ENCODE measurements at places on chromosomes 5 and 9.

DNA sequence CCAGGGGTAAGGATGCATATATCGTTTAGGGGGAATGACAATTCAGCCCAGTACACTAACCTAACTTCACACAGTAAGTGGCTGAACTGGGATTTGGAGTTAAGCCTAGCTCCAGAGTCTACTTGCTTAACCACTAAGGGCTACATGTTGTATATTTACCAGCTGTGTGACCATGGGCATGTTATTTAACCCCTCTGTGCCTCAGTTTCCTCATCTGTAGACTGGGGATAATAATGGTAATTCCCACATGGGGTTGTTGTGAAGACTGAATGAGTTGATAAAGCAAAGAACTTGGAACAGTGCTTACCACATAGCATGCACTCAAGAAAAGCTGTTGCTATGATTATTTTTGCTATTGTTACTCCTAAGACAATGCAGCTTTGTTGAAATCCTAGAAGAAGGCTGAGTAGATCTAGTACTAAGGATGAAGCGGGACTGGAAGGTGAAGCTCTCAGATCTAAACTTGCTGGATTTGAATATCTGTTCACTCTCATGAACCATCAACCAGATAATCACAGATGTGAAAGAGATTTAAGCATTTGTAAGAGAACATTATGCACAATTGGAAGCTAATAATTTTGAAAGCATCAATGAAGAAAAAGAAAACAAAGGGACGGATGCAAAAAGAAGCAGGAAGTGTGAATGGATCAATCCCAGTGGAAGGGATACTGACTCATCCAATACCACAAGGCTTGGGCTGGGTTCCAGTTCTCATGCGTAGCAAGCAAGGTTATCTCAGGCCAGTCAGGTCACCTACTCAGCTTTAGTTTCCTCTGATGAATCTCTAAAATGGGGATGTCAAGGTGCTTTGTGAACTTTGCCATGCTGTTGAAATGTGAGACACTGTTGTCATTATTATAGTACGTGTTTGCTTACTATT lies 78.5 kb upstream of the TBC1D2 start:
- no peak for DNase-seq

GRCh38 chr5:81519217-81519905 lies 125.4 kb upstream of the ACOT12 start:
- no peak for DNase-seq

DNA sequence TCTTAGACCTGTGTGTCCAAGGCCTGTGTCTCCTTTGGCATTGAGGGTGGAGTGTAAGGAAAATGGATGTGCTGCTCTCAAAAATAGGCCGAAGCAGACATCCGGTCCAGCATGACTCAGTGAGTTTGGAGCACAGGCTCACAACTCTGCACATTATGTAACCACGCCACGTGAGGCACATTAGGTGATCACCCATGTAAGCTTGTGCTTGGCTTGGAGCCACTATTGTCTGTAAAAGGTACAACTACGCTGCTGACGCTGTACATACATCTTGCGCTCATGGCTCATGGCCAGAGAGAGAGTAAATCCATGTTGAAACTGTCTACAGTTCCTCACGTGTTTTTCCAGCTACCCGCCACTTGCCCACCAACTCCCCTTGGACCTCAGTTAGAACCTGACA lies 177.5 kb downstream of the PDE4D start:
- DNase-seq: no peak

DNA sequence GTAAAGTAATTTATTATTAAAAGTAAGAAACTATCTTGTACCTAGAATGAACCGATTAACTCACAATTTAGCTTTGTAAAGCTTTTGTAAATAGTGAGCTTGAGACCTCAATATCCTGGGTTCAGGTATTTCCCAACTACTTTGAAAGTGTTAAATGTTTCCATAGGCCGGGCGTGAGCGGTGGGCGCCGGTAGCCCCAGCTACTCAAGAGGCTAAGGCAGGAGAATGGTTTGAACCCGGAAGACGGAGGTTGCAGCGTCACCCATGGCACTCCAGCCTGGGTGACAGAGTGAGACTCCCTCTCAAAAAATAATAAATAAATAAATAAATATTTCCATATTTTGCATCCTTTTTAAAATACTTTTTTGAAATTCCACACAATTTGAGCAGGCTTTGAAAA lies 1.5 kb upstream of the ANKH start:
- no peak for DNase-seq

DNA sequence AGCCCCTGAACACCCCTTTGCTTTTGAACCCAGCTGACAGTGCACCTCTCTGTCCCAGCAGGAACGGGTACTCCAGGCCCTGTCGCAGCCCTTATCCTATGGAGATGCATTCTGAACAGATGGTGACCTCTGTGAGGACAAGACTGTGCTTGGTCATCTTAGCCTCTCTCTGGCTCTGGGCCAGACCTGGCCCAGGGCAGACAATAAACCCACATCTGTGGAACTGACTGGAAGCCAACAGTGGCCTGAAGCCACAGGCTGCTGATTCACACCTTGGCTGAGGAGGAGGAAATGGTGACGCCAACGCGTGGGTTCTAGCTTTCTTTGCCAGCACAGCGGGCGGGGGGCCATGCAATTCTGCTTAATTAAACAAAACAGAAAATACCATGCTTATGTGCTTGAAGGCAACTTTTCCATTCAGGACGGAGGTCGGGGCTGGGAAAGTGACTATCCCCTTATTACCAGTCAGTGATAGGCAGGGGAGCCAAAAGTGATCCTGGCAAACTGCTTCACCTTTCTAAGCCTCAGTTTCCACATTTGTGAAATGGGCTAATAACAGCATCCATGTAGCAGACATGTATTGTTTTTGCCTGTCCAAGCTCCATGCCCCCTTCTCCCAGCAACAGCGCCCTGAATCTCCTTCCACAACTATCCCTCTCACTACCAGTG lies 10.8 kb downstream of the SH3PXD2B start:
- DNase-seq: peak; percentile 31
